ENCODE measurements at places on chromosomes 5 and 9. TPM values are rescaled to one million over a fixed set of nuclear protein-coding genes. Genes with fewer than 3 reads are reported as not detected.

Gene GRM6
- total RNA-seq: 0.16 TPM

- no peak for DNase-seq
Measured at GRCh38 chr9:20997503-20998076, 33.9 kb downstream of the HACD4 start.

DNA sequence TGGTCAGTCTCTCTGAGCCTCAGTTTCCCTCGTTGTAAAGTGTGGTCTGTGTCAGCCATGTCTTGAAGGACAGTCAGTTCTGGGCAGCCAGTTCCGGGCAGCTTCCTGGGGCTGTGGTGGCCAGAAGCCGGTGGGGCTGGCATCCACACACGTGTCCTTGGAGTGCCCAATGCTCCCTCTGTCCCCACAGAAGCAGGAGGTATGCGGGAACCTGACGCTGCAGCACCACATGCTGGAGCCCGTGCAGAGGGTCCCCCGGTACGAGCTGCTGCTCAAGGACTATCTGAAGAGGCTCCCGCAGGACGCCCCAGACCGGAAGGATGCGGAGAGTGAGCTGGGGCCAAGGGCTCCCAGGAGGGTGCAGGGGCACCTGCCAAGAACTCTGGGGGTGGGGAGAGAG lies 48.4 kb upstream of the SUSD3 start:
- DNase-seq: no peak

DNA sequence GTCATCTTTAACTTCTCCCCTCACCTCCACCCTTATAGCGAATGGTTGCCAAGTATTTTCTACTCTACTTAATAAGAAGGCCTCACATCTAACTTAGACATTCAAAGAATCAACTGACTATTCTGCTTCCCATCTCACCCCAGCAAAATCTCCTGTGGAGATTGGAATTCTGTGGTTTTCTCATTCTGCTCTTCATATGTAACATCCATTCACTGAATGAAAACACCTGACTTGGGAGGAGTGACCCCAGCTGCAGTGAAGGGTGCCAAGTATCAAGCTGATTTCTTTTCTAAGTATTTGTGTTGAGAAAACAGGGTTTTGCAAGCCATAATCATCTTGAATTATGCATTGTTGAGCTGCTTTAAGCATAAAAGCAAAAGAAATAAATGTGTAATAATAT lies 42.5 kb upstream of the TAF1L start:
- DNase-seq: no peak

GRCh38 chr5:10704949-10705621 lies 55.9 kb downstream of the DAP start:
- no peak for DNase-seq

GRCh38 chr5:24177821-24178220 lies 467.0 kb downstream of the CDH10 start:
- no peak for DNase-seq

Measured in occipital lobe (tissue), 3 donors.